ENCODE measurements at places on chromosomes 2 and 18.

- no peak for DNase-seq
These were observed 491.0 kb downstream of the CDH2 start for GRCh38 chr18:27685807-27686412.

DNA sequence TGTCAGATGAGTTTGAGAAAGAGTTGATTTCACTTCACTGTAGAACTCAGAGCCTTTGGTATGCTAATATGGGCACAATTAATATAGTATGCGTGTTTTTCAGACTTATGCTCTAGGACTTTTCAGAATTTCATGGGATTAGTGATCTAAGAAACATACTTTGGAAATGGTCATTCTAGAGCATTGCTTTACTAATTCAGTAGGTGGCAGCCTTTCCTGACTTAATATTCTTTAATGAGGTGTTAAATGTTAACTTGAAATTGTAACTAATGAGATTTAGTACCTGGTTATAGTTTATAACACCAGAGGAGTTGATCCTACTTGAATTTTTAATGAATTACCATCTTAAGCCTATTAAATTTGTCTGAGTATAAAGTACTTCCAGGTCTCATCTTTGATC lies 28.4 kb downstream of the ACTR2 start:
- no peak for DNase-seq

- DNase-seq: no peak
These were observed 7.6 kb downstream of the TBR1 start for GRCh38 chr2:161423421-161424393.

GRCh38 chr2:20662308-20662937 lies 4.5 kb upstream of the GDF7 start:
- DNase-seq: no peak

DNA sequence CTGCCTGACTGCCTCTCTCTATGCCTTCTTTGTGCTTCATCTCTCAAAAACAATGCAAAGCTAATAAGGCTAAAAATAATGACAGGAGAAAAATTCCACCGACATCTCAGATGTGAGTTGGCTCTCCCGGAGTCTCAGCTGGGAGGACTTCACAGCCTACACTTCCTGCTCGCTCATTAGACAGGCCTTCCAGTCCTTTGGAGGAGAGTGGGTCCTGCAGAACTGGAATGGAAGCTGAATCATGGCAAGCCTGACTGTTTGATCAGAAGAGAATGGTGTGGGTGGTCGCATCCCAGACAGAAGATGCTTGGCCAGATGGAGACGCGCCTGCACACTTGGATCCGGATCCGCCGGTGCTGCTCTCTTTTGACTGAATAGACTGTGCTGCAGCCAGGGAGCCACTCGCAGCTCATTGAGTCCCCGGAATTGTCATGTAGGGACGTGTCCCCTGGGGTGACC lies 49.7 kb downstream of the TRIB2 start:
- DNase-seq: no peak

DNA sequence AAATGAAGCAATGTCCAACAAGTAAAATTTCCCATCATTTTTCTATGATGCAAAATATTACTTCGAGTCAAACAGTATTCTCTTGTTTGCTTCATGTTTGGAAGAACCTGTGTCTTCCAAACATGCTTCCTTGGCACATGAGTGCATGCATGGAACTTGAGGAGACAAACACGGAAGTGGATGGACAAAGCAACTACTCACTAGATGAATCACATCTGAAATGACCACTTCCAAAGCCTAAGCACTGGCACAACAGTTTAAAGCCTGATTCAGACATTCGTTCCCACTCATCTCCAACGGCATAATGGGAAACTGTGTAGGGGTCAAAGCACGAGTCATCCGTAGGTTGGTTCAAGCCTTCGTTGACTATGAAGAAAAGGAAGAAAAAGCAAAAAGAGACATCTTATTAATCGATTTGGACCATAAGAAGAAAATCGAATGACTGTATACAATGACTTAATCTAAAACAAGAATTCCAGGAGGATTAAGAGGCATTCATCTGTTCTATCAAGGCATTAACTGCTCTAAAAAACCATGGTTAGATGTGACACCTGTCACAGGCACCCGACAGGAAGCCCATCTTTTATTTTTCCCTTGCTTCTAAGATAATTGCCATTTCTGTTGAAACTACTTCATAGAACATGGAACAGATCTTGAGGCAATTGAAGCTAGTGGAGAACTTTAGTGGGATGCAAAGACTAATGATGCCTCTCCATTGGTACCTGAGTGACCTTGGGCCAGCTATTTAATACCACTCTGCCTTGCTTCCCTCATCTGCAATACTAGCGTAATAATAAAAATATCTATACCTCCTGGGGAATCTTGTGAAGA lies 56.0 kb downstream of the ATIC start:
- no peak for DNase-seq

- DNase-seq: peak; percentile 67
These were observed 36.8 kb upstream of the WIPF1 start for GRCh38 chr2:174634130-174635014.

- no peak for DNase-seq
These were observed 168.0 kb downstream of the TMEFF2 start for GRCh38 chr2:192026825-192027120.

DNA sequence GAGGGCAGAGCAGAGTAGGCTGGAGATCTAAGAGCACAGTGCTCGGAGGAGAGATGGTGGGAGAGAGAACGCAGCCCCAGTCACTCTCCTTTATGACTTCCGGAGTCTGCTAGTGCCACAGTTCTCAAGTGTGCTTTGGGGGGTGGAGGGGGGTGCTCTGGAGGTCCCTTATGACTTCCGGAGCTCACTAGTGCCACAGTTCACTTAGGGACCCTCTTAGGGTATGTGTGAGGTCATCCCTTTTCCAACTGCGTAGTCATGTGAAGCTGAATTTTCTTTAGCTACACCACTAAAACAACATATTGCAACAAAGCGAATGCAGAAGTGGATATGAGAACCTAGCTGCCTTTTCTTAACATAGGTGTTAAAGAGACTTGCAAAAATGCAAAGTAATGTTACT lies 153.7 kb upstream of the KCTD1 start:
- DNase-seq: no peak

DNA sequence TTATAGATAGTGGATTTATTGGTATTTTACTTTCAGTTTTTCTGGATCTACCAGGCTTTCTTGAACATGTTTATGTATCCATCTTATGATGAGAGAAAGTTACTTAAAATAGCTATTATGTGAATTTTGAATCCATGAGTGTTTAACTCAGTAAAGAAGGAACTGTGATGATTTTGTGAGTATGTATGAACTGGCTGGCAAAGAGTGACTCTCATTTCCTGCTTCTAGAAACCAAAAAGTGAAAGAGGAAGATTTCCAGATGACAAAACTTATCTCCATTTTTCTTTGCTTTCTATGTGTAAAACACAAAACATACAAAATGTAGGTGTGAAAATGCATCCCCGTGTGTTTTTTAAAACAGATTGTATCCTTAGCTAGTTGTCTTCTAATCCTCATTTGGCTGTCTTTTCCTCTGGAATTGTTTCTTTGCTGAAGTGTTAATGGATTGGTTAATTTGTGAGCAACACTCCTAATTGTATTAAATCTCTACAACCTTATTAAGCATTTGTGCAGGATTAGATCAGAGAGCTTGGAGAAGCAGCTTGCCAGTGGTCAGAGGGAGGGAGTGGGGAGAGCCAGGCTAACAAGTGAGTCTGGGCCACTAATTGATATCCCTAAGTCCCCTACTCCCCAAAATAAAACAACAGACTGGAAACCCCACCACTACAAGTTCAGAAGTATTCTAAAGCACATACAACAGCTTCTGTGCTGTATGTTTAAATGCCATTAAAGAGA lies 23.9 kb downstream of the PTPRM start:
- no peak for DNase-seq

DNA sequence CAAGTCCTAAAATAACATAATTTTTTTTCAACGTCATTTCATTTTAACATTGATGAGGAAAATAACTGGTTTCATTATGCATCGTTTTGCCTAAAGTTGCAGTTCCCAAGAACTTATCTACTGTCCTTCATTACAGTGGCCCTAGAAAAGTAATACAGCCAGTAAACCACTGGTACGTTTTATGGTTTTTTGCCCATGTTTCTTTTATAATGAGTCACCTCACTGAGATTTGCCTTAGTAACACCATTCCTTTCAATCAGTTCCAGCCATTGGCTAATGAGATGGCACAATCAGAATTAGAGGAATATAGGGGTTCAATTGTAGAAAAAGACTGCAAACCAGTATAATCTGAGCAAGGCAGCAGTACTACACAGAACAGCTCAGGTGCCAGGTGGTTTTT lies 422.6 kb upstream of the LYPD1 start:
- DNase-seq: no peak

DNA sequence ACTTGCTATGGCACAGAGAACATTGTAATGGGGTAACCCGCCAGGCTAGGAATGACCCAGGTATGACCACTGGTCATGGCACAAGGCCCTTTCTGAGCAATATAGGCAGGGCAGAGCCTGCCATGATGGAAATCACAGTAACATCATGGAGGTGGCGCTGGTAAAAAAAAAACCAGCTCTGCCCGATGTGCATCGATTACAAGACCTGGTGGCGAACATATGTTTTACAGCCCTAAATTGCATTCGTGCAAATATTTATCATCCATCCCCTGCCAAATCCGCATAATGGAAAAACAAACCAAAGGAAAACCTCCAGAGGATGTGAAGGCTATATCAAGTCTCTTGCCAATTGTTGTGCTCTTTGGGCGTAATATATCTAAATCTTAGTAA lies 60.6 kb downstream of the SEMA4F start:
- no peak for DNase-seq

DNA sequence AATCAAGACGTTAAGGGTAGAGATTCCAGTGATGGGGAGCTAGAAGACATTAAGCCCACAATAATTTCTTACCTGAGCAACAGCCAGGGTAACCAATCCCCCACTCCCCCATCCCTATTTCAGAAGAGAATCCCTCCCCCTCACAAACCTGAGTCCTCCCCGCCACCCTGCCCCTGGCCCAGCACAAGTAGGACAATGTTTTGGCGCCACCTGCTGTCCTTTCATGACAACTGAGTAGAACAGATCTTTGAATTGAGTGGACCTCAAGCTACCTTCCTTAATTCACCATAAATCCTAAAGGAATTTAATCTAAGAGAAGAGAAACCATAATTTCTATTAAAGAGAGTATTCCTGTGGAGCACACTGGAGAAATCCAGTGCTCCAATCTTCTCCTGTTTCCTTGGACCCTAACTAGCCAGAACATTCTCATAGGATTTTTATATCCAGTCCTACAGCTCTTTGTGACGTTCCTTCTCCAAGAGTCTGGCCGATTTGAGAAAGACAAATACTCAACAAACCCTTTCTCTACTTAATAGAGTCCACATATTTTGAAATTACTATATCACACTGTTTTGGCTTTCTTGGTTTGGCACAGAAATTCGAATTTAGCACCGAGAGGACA lies 41.1 kb downstream of the NHEJ1 start:
- peak; percentile 37 for DNase-seq

DNA sequence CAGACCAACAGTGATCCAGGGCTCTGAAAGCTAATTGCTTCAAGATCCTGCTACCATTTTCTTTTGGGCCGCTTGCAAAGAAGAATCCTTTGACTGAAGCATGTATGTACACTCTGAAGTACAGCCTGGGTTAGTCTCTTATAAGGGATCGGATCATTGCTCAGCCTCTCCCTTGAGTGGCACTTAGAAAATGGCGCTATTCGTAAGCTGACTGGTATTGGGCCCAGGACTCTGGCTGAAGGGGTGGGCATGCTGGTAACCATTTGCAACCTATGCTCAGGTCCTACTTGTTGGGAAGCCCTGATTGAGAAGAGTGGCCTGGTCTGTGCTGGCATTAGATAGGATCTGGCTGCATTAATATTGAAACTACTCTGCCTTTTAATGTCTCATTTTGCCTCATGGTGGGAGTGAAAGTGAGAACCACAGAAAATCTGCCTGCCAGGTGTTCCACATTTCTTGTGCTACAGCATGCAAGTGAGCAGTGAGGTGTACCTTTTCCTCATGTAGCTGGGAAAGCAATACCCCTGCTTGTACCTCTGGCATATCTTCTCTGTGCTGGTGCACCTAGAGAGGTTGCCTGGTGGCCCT lies 661 bp upstream of the MGAT5 start:
- DNase-seq: no peak

DNA sequence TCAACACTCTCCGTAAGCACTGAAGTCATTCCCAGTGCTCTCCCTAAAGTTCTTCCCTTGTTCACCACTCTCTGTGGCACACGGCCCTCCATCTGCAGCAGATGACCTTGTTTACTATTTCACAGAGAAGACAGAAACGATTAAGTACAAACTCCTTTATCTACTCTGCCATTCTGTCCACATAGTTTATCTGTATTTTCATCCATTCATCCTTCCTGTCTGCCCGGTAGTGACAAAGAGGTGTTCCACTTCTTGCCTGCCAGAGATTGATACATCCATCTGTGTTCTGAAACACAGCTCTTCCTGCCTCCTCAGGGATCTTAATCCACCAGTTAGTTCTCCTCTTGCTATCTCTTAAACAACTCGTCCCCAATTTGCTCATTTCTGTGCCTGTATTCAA lies 77.9 kb upstream of the CD226 start:
- DNase-seq: no peak

GRCh38 chr2:224121406-224122067 lies 82.5 kb upstream of the SERPINE2 start:
- DNase-seq: no peak

DNA sequence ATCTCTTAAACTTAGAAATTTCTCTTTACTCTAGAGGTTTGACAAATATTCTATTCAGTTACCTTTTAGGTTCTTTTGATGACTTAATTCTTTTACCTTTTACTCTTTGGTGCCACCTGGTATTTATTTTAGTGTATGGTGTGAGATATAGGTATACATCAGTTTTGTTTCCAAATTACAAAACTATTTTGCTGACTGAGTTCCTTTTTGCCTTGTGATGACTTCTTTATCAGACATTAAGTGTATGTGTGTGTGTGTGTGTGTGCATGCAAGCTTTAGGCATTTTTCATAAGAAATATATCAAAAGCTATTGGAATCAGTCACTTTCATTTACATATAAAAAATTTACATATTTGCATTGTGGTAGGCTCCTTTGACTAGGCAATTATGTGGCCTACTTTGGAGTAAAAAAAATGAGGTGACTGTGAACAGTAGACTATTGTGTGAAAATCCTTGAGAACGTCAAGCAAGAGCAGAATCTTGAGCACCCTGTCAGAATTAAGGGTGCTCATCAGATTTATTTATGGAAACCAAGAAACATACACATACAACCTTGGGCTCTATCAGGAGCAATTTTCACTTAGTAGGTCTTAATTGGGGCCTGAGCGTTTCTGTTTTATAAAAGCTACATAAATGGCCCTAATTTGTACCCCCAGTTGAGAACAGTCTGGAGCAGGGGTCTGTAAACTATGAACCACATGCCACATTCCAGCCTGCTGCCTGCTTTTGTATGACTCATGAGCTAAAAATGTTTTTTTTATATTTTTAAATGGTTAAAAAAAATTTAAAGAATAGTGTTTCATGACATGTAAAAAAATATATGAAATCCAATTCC lies 415.9 kb downstream of the SLC4A3 start:
- DNase-seq: no peak

DNA sequence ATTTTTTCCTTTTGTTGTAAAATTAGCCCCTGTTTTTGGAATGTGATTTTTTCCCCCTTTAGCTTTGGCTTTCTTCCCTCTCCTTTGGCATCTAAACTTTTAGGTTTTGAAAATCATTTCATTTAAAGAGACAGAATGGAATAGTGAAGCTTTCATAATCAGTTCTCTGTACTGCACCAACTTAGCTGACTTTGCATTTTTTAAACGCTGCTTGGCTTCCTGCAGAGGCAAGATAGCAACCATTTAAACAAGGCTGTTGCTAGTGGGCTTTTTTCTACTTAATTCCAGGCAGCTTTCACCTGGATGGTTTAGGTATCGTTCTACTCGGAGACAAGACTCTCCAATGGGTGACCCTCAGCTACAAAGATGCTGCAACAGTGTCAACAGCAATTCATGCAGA lies 267.9 kb upstream of the PKDCC start:
- DNase-seq: no peak
